ENCODE measurements at places on chromosomes 12 and 14.

- DNase-seq, result no peak
Observed at GRCh38 chr14:63295231-63295685, 23.5 kb downstream of the GPHB5 start.

DNA sequence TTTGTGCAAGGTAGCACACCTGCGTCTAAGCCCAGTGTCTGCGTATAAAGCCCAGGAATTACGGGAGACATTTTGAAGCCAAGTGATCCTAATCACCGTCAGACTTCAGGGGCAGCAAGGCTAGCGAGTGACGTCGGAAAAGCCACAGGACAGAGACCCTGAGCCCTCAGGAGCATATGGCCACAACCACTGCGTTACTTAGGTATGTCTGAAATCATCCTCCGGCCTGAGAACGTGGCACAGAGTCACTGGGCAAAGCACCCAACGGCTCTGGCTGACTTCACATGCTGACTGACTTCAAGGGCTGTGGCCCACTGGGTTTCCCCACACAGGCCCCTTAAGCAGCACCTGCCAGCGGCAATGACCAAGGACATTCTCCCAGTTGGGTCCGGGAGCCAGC, 71.5 kb downstream of the RIMBP2 start:
- no peak for DNase-seq

DNA sequence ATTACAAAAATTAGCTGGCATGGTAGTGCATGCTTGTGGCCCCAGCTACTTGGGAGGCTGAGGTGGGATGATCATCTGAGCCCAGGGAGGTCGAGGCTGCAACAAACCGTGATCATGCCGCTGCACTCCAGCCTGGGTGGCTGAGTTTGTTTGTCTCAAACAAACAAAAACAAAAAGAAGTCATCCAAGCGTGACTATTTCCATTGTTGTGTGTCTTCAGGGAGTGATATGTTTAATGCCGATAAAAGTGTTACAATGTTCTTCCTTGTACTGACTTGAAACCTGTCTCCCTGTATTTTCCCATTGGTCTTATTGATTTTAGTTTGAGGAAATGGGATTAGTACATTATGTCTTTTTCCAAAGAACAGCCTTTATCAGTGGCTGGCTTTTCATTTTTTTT, 75.6 kb upstream of the USP44 start:
- no peak for DNase-seq

- no peak for DNase-seq
Observed at GRCh38 chr14:92942976-92943710, 20.2 kb downstream of the CHGA start.

- no peak for DNase-seq
Observed at GRCh38 chr14:96351986-96352385, 11.2 kb downstream of the ATG2B start.

GRCh38 chr14:29205658-29206057, 439.1 kb downstream of the FOXG1 start:
- DNase-seq, result no peak
